ENCODE measurements at places on chromosomes 11 and 22.

DNA sequence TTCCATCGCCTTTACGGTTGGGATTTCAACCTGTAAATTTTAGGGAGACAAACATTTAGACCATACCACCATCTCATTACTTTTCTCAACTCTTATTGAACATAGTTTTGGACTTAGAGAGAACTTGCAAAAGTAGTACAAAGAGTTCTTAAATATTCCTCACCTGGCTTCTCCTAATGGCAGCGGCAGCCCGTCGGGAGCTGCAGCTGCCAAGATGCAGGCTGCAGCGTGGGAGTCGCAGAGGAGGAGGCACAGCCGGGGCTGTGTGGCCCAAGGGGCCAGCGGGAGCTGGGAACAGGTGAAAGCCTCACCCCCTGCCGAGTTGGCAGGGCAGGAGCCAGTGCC lies 23.1 kb upstream of the RNASEH2C start:
- DNase-seq = no peak

- DNase-seq = no peak
Observed at GRCh38 chr11:17135916-17136683, 58.6 kb upstream of the RPS13 start.

DNA sequence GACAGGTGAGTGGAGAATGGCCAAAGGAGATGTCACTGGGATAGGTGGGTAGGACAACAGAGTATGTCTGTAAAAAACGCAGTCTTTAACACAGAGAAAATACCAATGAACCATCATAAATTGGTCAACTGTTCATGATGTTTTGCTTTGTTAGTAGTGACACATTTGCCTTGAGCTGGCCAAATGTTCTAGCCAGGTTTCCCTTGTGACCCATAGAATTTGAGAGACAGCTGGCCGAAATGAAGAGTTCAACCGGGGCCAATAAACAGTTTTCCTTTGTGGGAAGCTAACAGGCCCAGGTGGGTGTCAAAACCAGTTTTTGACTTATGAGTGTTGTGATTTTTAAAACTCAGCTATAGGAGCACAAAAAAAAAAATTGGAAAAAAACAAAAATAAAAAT lies 116.6 kb upstream of the BID start:
- DNase-seq = no peak

DNA sequence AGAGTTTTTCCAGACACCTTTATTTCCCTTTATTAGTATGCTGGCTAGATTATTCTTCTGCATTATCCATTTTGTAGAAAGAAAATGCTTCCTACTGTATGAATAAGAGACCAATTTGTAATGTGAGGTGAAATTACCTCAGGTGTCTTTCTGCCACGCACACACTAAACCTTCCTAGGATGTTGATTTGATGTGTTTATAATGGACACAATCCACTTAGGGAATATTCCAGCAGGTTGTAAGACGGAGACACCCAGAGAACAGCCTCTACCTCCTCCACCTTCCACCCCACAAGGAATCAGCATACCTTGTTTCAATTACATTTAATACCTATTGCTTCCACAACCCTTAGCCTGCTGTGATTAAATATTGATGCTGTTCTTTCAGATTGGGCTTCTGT lies 379.1 kb upstream of the KIRREL3 start:
- no peak for DNase-seq

DNA sequence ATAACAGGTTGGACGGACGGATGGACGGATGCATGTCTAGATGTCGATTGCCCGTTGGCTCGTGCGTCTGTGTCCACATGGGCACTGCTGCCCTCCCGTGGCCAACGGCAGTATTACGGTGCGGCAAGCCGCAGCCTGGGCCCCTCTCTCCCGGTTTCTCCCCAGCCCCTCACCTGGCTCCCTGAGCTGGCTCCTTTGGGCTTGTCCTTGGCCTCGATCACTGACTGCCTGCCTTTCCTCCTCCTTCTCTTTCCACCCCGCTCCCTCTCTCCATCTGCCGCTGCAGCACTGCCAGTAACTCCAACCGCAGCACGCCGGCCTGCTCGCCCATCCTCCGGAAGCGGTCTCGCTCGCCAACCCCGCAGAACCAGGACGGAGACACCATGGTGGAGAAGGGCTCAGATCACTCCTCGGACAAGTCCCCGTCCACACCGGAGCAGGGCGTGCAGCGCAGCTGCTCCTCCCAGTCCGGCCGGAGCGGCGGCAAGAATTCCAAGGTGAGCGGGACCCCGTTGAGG lies 77.3 kb downstream of the SCN3B start:
- no peak for DNase-seq

GRCh38 chr11:3984896-3985295 lies 109.7 kb upstream of the RRM1 start:
- no peak for DNase-seq

- no peak for DNase-seq
Observed at GRCh38 chr22:46815896-46816731, 53.7 kb downstream of the TBC1D22A start.

GRCh38 chr11:121524233-121524631 lies 71.5 kb upstream of the SORL1-AS1 start:
- no peak for DNase-seq

- DNase-seq = no peak
Observed at GRCh38 chr22:24947881-24948280, 1.4 kb upstream of the LHFPL7 start.

GRCh38 chr11:81647374-81647773 lies 1086.3 kb downstream of the FAM181B start:
- no peak for DNase-seq
